ENCODE measurements at places on chromosomes 3 and 15.

GRCh38 chr3:35919160-35919559, 279.8 kb downstream of the ARPP21 start:
- no peak for DNase-seq

GRCh38 chr15:83866692-83867091, 212.8 kb downstream of the ADAMTSL3 start:
- DNase-seq, result no peak

DNA sequence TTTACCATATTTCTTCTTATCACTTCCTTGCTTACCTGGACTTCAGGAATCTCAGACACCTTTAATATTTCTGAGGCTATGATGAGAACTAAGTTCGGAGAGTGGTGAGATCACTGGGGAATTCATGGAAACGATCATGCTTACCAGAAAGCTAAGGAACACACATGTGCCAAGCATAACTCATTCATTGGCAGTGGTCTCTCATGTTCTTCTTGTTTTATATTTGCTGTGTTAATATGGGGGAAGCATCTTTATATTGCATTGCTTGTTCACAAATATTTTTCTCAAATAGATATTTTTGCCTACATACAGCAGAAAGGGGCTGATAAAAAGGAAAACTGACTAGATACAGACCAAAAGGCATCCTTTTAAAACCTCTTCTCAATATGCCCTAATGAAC, 55.8 kb downstream of the COL6A6 start:
- DNase-seq, result no peak

DNA sequence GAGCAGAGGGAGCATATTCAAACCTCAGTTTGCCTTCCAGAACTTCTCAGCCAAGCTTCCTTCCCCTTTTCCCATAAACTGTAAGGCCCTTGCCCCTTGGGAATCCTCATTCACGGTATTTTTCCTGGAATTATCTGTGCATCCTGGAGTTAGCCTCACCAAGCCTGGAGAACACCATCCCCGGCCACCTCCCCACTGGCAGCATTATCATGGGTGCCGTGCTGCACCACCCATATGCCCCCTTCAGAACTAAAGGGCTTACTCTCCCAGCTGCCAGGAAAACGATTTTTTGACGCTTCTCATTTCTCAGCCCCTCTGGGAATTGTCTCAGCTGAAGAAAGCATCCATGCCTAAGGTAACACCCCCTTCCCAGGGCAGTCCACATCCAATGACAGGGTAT, 20.9 kb upstream of the TBC1D21 start:
- no peak for DNase-seq

DNA sequence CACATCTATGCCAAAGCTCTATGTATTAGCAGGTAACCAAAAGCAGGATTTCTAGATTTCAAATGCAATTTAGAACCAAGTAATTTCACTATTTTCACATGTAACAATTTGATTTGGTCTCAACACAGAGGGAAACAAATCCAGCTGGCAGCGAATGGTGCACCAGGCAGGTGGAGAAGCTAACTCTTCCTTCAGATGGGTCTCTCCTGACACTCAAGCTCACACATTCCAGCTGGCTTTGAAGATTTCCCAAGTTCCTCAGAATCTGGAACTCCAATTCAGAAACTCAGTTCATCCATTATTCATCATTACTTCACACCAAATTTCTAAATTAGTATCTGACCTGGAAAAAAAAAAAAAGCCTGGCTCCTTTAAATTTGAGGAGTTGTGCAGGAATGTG, 318.1 kb upstream of the NECTIN3 start:
- DNase-seq, result no peak

- no peak for DNase-seq
Measured at GRCh38 chr3:48633256-48633655, 2.0 kb downstream of the SLC26A6 start.
